Psoas muscle (tissue), 8 donors: ENCODE measurements at places on chromosomes 6 and 20. TPM values are rescaled to one million over a fixed set of nuclear protein-coding genes. Genes with fewer than 3 reads are reported as not detected.

The PDYN gene
- polyA plus RNA-seq = not detected

- DNase-seq = no peak
Observed at GRCh38 chr6:1313767-1314503, 2.0 kb downstream of the FOXQ1 start.

GRCh38 chr6:98779618-98780017 is 54.8 kb upstream of the POU3F2 start:
- no peak for DNase-seq

DNA sequence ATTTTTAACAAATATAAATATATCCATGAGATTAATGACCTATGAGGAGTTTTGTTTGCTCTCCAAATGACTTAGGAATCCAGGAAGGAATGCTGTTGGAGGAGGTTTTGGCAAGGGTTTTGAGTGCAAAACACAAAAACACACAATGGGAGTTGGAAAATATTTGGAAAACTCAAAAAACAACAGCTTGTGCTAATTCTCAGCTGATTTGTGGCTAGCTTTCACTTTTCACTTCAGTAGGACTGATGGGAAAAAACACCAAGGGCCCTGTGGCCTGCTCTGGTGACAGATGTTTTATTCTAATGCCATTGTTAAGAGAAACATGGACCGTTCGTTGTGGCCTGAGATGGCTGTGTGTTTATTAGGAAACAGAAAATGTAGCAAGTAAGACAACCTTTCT is 113.9 kb downstream of the ALDH8A1 start:
- DNase-seq = no peak

GRCh38 chr6:135686784-135687301 is 164.7 kb upstream of the PDE7B start:
- DNase-seq = no peak

DNA sequence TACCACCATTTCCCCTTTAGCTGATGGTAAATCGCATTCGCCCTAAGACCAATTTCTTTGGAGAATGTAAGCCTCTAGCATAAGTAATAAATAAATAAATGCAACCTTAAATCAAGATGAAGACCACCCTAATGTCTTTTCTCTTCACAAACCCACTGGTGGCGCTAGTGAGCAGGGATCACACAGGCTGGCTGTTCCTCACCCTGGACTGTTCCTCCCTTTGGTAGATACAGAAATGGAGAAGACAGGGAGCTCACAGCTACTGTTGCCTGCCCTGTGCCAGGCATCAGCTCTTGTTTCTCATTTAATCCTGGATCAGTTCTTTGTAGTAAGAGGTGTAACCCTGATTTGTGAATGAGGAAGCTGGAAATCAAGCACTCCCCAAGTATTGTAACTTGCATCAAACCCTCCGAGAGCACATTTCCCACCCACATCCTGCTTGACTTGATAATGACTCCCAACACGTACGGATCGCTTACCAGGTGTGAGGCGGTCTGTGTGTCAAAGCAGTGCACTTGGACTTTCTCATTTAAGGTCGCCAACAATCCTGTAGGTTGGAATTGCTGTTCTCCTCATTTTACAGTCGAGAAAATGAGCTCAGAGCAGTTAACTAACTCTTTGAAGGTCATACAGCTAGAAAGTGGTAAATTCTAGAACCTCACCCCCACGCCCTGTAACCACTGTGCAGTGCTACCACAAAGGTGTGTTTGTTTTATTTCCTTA is 236.1 kb downstream of the TSHZ2 start:
- no peak for DNase-seq

DNA sequence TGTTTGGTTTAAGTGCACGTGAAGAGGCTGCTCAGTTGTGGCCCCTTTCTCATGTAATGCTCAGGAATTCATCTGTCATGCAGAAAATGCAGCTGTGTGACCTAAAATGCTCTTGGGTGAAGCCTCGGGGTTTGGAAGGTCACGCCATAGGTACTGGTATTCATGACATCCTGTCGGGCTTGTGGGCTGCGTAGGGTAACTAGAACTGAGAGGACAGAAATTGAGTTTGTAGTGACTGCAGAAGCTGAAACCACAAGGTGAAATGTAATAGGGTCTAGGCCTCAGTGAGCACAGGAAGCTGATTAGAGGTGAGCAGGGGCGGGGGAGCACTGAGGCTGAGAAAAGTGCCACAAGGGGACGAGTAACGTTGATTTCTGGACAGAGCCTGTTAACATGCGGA is 128.8 kb downstream of the SOBP start:
- DNase-seq = no peak

DNA sequence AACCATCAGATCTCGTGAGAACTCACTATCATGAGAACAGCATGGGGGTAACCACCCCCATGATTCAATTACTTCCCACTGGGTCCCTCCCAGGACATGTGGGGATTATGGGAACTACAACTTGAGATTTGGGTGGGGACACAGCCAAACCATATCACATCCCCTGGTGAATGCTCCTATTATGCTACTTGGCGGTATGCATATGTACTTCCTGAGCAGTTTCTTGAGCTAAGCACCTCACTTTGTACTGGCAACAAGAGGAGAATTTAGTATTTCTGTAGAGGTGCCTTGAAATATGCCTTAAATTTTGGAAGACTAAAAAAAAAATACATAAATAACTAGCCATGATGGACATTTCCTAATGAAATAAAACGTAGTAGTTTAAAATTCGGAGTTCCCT is 327.2 kb upstream of the CITED2 start:
- no peak for DNase-seq
